Neural crest cell (in vitro differentiated cells): ENCODE measurements at places on chromosomes 4 and X. TPM values are rescaled to one million over a fixed set of nuclear protein-coding genes. Genes with fewer than 3 reads are reported as not detected.

The S100G gene
- not detected in 2 replicates for total RNA-seq

The MAGEB1 gene
- total RNA-seq: not detected in 2 replicates

The ODAPH gene
- total RNA-seq: not detected in 2 replicates

The AMBN gene
- total RNA-seq: not detected in 2 replicates

The MAML3 gene
- 21.8 and 22.2 TPM in 2 replicates for total RNA-seq

The DCAF12L1 gene
- 0.61 and 0.89 TPM in 2 replicates for total RNA-seq

- H3K36me3 ChIP-seq: no peaks in the 10 kb centered on the region
- no peaks in the 10 kb centered on the region for H3K4me1 ChIP-seq
- H3K27ac ChIP-seq: no peak overlapping the region
- DNase-seq: no peak
- H3K4me3 ChIP-seq: no peak overlapping the region
- no peaks in the 10 kb centered on the region for H3K27me3 ChIP-seq
Measured at GRCh38 chr4:109876634-109877265, 28.8 kb downstream of the LRIT3 start.

DNA sequence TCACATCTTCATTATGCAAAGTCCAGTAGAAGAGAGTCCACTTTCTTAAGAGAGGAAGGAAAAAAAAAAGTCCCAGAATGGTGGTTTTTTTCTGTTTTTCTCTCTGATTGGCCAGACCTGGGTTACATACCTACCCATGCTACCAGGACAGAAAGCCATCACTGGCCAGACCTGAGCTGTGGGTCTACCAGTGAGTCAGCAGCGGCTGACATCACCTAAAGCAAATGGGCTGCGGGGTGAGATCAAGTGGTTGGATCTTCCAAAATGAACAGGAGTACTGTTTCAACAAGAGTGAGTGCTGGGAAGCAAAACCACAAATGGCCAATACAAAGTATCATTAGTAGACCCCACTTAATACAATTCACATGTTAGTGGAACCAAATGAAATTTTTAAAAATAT is 1.6 kb upstream of the NDST3 start:
- H3K4me1 ChIP-seq: peaks cover 18% of the 10 kb centered on the region
- no peaks in the 10 kb centered on the region for H3K36me3 ChIP-seq
- peaks cover 3% of the 10 kb centered on the region for H3K27me3 ChIP-seq
- no peak for DNase-seq

DNA sequence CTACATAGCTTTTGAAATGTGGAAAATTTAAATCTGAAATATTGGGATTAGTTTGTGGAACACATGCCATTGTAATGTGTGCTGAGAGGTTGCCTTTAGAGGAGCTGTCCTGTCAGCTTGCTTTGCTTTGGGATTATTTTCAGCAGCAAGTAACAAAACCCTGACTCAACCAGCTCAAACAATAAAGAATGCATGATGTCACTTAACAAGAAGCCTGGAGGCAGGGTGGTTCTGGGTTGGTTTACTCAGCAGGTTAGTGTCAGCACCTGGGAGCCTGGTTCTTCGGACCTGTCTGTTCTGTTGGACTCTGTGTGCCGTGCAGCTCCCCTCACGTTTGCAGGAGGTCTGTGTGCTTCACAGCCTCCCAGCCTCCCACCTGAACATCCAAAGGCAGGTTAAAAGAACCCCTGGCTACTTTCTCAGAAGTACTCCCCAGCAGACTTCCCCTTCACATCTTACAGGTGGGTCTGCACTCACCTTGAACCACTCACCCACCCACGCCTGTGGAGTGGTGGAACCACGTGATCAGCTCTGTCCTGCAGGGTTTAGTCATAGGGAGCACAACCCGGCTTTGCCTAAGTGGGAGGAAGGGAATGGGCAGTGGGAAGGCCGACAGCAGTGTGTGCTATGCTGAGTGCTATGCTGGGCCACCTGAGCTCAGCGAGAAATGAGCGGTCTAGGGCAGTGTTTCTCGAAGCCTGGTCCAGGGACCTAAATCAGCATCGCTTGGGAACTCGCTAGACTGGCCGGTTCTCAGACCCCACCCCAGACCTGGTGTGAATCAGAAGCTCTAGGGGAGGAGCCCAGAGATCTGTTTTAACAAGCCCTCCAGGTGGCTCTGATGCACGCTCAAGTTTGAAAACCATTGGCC is 20.4 kb downstream of the TMEM131L start:
- no peak overlapping the region for H3K27ac ChIP-seq
- H3K27me3 ChIP-seq: no peaks in the 10 kb centered on the region
- H3K4me1 ChIP-seq: peaks cover 35% of the 10 kb centered on the region
- no peak for DNase-seq
